Left cardiac atrium (tissue), 4 donors: ENCODE measurements at places on chromosomes 1 and 21. TPM values are rescaled to one million over a fixed set of nuclear protein-coding genes. Genes with fewer than 3 reads are reported as not detected.

Gene DCDC2B
- not detected for total RNA-seq

Gene TDRD5
- total RNA-seq, result not detected

Gene TRIM58
- 0.32 TPM for total RNA-seq

Gene CZIB
- 42.4 TPM for total RNA-seq

Gene RPAP2
- 23.6 TPM for total RNA-seq

Gene SPRR1B
- total RNA-seq, result not detected

Gene RUNX1
- 27.4 TPM for total RNA-seq
